ENCODE measurements at places on chromosomes 5 and 9.
A peak's percentile ranks its signal among the peaks of the same experiment; 100 is the strongest.

GRCh38 chr9:13023498-13023897, 248.7 kb downstream of the LURAP1L start:
- DNase-seq: peak; percentile 12

DNA sequence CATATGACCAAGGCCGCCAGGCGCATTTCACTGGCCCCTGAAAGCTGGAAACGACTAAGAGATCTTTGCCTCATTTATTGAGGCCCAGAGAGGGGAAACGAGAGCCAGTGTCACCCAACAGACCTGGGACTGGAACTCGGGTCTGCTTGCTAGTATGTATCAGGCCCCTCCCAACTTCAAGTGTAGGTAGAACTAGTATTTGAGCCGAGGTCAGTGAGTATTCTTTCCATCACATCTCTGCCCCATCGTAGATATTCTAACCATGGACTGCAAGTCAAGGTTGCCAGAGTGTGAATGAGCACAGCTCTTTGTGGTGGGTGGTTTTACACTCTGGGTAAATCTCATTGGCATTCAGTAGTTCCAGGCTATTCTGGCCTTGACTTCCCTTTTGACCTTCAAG, 42.2 kb downstream of the GPR107 start:
- DNase-seq: no peak

- DNase-seq: no peak
Observed at GRCh38 chr5:172678902-172679301, 37.8 kb downstream of the NEURL1B start.

GRCh38 chr5:34057118-34057517, 14.1 kb upstream of the C1QTNF3 start:
- no peak for DNase-seq

DNA sequence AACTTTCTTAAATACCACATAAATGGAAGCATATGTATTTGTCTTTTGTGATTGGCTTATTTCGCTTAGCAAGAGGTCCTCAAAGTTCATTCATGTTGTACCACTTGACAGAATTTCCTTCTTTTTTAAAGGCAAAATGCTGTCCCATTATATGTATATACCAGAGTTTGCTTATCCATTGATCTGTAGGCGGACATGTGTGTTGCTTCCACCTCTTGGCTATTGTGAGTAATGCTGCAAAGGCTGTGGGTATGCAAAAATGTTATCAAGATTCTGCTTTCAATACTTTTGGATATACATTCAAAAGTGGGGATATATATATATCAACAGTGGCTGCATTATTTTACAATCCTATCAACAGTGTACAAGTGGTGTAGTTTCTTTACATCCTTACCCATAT, 271.0 kb downstream of the PRR16 start:
- no peak for DNase-seq

DNA sequence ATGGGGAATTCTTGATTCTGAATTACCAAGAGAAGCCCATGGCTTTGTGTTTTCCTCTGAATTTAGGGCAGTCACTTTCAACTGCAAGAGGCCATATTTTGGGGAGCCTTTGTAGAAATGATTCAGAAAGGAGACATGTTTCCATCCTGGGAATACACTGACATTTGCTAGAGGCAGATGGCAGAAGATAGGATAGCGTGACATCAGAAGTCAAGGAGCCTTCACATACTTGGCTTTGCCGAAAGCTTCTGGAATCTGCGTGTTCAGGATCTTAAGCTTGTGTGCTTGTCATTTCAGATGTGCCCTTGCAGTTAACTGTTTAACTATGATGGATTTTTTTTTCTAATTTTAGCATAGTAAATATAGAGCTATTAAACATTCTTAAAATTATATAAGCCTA, 296.2 kb downstream of the ARHGEF28 start:
- DNase-seq: no peak

GRCh38 chr5:45532826-45533624, 163.2 kb downstream of the HCN1 start:
- no peak for DNase-seq

- DNase-seq: peak; percentile 94
Observed at GRCh38 chr5:174229514-174230370, 184.2 kb downstream of the NSG2 start.

- DNase-seq: no peak
Observed at GRCh38 chr5:134455466-134455865, 43.8 kb upstream of the CDKN2AIPNL start.

GRCh38 chr5:71732011-71732410, 12.9 kb downstream of the CARTPT start:
- DNase-seq: no peak

DNA sequence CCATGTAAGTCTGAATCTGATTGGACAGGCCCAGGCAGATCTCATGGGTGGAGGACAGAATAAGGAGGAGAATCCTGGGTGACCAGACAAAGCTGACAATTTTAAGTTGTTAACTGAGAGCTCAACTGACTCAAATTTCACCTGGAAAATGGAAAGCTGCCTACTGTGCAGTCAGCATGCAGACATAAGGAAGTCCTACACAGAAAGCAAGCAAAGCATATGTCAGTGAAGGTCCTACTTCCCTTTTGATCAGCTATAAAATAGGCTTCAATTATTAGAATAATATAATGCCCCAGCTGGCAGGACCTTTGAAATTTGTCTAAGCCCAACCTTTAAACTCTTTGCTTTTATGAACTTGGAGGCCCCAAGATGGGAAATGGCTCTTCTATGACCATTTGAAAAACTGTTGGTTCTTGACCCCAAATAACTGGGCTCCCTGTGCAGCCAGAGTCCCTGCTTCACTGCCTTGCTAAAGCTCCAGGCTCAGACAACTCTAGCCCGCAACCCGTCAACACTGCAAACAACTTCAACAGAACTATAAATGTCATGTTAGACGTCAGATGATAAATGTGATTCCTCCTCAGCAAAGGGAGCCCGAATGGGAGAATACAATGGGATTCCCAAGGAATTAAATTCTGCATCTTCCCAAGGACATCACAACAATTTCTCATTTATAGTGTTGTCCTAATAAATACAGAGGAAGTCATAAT, 118.9 kb upstream of the ADRA1B start:
- no peak for DNase-seq

- DNase-seq: no peak
Observed at GRCh38 chr5:135233477-135233876, 165.6 kb downstream of the MACROH2A1 start.

- DNase-seq: no peak
Observed at GRCh38 chr9:133526721-133527321, 2.1 kb upstream of the MYMK start.

DNA sequence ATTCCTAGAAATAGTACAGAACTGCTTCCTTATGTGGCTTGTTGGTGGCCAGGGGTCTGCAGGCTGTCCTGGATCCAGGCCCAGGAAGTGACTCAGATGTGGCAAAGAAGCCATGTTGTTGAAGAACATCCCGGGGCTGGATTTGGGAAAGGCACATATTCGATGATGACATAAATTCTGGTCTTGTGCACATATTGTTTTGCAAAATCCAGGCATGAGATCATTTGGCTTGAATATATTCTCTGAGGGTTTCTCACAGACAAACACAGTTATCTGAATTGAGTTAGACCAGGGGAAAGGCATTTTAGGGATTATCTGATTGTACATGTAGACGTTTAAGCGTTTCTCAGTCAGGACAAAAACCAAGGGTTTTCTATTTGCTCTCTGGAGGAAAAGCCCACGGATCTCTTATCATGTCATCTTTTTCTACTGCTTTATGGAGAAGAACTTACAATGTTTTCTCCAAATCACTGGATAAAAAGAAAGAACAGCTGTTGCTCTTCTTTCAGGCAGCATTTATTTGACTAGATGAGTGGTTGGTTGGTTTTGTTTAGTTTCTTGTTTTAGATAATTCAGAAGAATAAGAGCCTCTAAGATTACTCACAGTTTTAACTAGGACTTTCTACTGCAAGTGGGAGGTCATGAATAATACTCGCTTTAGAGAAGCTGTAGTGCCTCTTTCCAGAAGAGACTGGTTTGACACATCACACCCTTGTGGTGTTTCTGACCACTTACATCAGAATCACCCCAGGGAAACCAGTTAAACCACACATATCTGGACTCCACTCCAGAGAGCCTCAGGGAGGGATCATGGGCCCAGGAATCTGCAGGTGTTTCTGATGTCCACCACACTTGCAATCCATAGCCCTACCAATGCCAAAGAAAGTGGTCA, 29.5 kb upstream of the LHFPL2 start:
- peak; percentile 92 for DNase-seq

DNA sequence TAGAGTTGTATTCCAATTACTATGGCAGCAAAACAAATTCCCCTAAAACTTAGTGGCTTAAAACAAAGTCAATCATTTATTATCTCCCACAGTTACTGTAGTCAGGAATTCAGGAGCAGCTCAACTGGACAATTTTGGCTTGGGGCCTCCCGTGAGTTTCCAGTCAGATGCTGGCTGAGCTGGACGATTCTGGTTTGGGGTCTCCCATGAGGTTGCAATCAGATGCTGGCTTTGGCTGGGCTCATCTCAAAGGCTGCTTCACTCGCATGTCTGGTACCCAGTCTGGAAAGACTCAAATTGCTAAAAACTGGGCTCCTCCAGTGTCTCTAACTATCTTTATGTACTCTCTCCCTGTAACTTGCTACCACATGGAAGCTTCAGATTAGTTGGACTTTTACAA, 130.1 kb downstream of the C5orf15 start:
- DNase-seq: no peak

GRCh38 chr9:36665921-36666431, 93.3 kb downstream of the MELK start:
- DNase-seq: no peak

- DNase-seq: peak; percentile 84
Observed at GRCh38 chr9:18459962-18460584, 13.9 kb upstream of the ADAMTSL1 start.

- no peak for DNase-seq
Observed at GRCh38 chr5:121500310-121500709, 351.4 kb upstream of the FTMT start.

GRCh38 chr5:161391016-161391415, 155.5 kb downstream of the GABRB2 start:
- DNase-seq: no peak

DNA sequence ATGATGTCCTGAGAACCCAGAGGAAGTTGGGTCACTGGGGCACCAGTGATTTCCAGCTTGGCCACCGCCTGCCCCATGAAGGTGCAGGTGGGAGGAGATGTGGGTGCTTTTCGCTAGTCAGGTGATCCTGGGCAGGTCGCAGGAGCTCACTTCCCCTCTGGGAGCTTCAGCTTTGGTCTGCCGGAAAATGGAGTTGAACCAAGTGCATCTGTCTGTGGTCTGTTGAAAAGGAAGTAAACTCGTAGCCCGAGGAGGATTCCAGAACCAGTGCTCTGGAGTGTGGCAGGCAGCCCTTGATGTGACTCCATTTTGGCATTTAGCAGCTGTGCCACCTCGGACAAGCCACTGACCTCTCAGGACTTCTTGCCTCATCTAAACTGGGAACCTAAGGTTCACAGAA, 81.8 kb upstream of the HRH2 start:
- DNase-seq: no peak

DNA sequence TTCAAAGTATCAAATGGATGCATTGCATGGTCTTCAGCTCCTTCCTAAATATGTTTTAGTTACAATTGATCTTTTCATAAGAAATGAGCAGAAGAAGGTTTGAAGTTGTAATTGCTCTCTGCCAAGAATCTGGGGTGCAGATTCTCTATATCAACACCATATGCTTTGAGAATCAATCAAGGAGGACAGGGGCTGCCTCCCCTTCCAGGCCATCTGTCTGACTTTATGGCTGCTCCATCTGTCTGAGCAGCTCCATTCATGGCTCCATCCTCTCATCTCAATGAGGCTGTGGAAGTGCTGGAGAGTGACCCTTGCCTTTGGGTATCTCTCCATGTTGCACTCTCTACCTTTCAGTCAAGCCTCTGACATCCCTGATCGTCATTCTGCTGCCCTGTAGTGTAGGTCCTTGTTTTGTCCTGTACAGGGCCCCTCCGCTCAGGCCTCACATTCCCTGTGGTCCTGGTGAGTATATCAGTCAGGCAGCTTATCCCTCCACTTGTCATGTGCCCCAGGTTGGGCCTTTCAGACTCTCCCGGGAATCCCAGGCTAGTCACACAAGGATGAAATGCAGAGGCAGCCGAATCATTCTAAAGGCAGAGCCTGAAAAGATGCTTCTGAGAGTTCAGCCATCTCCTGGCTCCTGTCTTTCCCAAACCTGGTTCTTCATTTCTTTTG, 14.0 kb upstream of the SV2C start:
- no peak for DNase-seq

DNA sequence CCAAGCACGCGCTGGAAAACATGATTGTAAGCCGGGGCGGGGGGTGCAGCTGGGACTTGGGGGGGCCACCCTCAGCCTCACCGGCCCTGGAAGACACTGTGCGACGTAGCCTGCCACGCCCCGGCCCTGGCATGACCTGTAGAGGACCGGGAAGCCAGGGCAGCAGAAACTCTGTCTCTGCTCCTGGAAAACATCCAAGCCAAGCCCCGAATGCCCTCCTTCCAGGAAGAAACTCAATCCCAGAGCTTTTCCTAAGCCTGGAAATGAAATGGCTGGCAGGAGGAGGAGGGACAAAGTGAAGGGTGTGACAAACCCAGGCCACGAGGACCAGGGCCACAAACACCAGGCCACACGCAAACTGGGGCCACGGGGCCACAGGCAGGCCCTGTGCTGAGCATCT, 55.4 kb downstream of the KCNT1 start:
- no peak for DNase-seq

Measured in astrocyte of the cerebellum (primary cell).